Activated T-cell treated with anti-CD3 and anti-CD28 coated beads, Interleukin-2, amount 50 U/mL, for 1 hour (primary cell): ENCODE measurements at places on chromosomes 3 and 15.

GRCh38 chr3:50133283-50133615 lies 21.9 kb upstream of the SEMA3F start:
- no peak for DNase-seq

- DNase-seq, result no peak
Observed at GRCh38 chr3:177493091-177493490, 295.8 kb upstream of the TBL1XR1 start.

- DNase-seq, result no peak
Observed at GRCh38 chr15:79804838-79805237, 92.0 kb downstream of the MTHFS start.

DNA sequence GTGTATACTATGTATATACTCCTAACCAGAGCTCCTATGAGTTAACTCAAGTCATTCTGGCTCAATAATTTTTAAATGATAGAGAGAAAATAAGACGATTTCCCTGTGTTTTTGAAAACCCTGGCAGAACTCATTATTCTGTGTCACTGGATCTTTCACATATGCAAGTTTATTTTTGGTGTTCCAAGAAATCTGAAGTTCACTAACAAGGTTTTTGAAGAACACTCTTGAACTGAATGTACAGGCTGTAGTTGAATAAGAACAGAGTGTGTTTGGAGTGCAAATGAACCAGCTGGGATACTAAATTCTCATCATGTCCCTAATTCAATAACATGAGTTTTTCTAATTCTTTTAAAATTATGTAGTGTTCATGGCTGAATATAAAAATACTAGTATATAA lies 466.9 kb upstream of the SUCLG2 start:
- DNase-seq, result no peak

GRCh38 chr15:51758645-51759044 lies 7.2 kb downstream of the TMOD2 start:
- no peak for DNase-seq

GRCh38 chr15:62231856-62232255 lies 66.8 kb upstream of the C2CD4B start:
- DNase-seq, result no peak

DNA sequence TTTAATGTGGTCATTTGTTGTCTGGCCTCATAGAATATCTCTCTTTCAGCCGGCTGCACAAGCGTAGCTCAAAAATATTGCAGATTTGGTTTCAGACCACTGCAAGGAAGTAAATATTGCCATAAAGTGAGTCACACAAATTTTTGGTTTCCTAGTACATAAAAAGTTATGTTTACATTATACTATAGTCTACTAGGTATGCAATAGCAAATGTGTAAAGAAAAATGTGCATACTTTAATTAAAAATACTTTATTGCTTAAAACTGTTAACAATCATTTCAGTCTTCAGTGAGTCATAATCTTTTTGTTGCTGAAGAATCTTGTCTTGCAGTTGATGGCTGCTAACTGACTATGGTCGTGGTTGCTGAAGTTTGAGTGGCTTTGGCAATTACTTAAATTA lies 425.1 kb upstream of the ROBO1 start:
- no peak for DNase-seq

DNA sequence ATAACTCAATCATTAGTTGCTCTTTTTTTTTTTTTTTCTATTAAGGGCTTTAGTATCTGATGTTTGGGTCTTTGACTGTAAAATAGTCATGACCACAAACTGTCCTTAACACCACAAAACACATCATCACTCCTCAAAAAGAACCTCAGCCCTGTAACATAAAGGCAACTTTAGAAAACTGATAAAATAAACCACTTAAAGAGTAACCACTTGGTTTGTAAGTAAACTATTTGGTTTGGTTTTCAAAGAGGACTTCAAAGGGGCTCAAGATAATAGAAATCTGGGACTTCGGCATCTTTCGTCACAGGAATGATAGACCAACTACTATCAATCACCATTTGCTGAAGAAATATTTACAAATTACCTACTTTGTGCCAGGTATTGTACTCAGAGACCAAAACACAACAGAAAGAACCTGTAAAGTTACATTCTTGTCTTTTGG lies 167.8 kb downstream of the FOXP1 start:
- no peak for DNase-seq

DNA sequence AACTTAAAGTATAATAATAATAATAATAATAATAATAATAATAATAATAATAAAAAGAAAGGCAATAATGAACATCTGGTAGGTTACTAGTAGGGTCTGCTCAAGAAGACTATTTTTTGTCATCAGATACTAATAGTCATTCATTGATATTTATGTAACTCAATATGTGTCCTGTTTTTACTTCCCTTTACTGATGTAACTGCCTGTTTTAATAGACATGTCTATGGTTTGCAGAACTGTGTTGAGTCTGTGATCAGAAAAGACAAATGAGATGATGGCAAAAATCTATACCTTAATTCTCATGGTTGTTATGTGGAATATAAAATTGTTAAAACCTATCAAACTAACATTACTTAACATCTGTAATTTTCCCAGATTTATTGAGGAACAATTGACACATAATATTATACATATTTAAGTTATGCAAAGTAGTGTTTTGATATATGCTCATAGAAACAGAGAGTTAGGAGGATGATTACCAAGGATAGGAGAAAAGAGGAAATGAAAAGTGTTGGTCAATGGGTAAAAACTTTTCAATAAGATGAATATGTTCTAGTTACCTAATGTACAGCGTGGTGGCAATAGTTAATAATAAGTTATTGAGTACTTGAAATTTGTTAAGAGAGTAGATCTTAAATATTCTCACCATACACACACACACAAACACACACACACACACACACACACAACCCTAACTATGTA lies 699.4 kb downstream of the ZPLD1 start:
- DNase-seq, result no peak

DNA sequence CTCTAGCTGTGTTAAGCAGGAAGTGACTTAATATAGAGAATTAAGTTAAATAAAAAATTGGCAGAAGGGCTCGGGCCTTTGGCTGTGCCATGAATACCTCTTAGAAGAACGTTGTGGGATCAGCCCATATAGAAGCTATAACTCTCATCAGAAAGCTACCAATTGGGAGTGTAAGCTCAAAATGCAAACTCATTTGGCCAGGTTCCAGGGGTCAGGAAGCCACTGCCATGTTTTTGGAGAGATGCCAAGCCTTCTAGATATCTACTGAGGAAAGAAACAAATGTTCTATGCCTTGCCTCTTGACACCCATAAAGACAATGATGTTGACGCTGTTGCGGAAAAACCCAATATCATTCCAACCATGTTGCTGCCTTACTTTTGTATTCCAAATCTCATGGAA lies 475.2 kb upstream of the TGFBR2 start:
- DNase-seq, result no peak

- no peak for DNase-seq
Observed at GRCh38 chr3:33441225-33441976, 1.2 kb upstream of the UBP1 start.

- no peak for DNase-seq
Observed at GRCh38 chr3:28212681-28213080, 28.7 kb upstream of the CMC1 start.

- DNase-seq, result no peak
Observed at GRCh38 chr3:536417-536813, 339.9 kb downstream of the CHL1 start.

DNA sequence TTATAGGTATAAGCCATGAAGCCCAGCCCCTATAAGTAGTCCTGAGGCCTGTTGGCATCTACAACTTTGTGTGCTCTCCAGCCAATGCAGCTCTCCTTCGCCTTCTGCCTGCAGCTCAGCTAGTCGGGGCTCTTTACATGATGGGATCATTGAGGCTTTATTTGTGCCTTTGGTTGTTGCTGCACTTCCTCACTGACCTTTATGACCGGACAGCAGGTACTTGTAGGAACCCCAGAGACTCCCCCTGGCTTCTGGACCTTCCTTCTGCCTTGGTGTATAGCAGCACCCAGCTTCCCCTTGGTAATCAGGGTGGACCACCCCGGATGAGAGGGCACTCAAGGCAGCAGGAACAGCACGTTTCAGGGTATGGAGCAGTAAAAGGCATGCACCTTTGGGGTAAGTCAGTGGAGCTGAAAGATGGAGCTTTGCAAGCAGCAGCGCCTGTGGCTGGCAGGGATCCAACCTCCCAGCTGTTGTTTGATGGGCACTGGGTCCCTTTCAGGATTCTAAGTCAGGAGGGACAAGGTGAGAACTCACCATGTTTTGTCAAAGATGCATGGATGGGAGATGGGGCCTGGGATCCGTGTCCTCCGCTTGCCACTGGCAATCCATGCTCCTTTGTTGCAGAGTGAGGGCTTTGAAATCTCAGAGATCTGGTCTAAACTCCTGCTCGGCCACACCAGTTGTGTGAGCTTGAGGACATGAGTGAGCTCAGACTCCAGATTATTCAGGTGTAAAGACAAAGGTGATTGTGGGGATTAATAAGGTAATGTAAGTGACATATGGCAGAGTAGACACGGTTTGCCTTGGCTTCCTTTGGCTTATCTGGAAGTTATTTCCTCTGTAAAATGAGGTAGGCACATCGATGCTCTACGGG lies 65.1 kb upstream of the KLF13 start:
- DNase-seq, result peak; percentile 16
